ENCODE measurements at places on chromosomes 3 and 15. TPM values are rescaled to one million over a fixed set of nuclear protein-coding genes. Genes with fewer than 3 reads are reported as not detected.

DNA sequence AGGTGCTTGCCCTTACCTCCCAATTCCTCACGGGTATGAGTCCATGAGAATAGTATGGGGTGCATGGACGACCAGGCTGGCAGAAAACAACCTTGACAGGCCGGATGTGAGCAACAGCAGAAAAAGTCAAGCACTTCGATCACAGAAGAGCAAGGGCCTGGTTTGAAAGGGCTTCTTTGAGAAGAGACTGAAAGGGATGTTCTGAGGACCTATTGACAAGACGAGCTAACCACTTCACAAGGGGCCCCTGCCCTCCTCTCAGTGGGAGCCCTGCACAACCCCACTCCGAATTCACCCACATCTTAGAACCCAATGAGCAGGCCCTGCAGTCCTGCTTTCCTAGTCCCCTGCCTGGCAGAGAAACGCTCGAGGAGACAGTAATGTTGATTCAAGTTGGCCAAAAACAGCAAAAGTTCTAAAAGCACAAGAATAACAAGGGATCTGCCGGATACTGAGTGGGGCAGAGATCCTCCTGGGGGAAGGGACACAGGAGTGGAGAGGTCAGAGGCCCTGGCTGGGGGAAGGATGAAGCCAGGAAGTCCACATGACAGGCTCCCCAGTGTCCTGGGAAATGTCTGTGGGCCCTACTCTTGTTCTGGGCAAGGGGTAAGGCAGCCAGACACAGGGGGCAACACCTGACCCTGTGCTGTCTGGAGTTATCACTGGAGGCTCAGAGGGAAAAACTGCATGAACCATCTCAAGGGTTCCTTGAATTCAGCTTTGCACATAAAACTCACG is 14.8 kb upstream of the CX3CR1 start:
- DNase-seq = no peak

DNA sequence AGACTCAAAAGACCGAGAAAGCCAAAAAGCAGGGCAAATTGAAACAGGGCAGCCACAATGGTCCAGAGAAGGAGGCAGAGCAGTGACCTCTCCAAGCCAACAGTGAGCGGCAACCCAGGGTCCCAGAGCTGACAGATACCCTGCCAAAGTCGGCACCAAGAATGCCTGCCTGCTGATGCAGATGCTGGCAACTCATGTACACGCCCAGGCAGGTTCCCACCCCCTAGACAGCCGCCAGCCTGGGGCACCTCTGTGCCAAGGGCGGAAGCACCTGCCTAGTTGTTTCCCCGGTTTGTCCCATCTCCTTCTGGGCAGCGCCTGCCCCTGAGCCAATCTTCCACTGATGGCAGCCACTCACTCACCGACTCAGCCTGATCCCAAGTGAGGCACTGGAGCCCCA is 22.1 kb downstream of the KLHL25 start:
- DNase-seq = no peak

GRCh38 chr15:98760112-98760826 is 111.9 kb downstream of the IGF1R start:
- DNase-seq = no peak

LYZL4 gene
- not detected for total RNA-seq

GRK7 gene
- total RNA-seq = not detected

ARPIN gene
- not detected for total RNA-seq

KLF15 gene
- total RNA-seq = 0.44 TPM

FRMD4B gene
- total RNA-seq = 40.4 TPM
